ENCODE measurements at places on chromosomes 7 and 10. TPM values are rescaled to one million over a fixed set of nuclear protein-coding genes. Genes with fewer than 3 reads are reported as not detected.

- DNase-seq: no peak
Observed at GRCh38 chr7:80957226-80957777, 38.5 kb upstream of the SEMA3C start.

DNA sequence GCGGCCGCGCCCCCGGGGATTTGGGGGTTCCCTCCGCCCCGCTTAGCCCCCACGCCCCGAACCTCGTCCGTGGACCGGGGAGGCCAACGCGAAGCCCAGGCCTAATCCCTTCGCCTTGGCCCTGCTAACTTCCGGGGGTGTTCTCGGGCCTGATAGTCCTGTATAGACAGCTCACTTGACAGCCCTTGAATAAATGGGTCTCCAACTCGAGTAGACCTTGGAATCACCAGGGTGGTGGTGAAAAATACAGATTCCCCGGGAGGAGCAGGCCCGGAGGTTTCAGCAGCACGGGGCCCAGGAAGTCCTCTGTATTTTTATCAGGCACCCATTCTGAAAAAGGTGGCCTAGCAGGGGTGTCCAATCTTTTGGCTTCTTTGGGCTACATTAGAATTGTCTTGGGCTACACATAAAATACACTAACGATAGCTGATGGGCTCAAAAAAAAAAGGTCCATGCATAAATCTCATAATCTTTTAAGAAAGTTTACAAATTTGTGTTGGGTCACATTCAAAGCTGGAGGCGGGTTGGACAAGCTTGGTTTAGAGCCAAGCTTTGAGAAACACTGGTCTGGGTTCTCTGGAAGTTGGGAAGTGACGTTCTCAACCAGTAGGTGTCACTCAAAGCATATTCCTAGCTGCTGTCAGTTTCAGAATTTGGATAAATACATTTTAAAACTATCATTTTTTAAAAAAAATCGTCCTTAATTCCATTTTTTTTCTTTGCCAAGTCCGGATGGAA lies 221.7 kb downstream of the PHTF2 start:
- DNase-seq: peak; percentile 70

DNA sequence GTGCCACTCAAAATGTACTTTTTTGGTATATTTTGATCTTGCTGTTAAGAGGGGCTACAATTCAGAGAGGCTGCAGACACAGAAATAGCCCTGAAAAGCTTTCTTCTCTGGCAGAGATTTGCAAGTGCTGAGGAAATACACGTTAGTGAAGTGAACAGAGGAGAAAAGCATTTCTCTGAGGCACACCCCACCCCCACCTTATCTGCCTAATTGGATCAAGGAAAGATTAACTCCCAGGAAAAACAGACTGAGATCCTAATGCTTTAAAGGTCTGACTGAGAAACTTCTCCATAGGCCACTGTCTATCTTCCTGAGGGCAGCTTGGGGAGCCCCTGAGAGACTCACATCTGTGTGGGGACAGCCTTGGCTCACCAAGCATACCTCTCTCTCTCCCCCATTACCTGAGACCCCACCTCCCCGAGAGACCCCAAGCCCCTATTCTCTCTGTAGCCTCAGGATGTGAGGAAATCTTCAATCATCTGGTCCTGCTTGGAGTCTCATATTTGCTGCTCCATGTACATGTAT lies 14.8 kb upstream of the AKR1C3 start:
- no peak for DNase-seq

GRCh38 chr7:138979226-138979979 lies 1.8 kb downstream of the KIAA1549 start:
- no peak for DNase-seq

Gene DNAJC12
- 53.7 TPM for total RNA-seq

GRCh38 chr7:68441645-68442044 lies 1156.6 kb upstream of the AUTS2 start:
- DNase-seq: no peak

DNA sequence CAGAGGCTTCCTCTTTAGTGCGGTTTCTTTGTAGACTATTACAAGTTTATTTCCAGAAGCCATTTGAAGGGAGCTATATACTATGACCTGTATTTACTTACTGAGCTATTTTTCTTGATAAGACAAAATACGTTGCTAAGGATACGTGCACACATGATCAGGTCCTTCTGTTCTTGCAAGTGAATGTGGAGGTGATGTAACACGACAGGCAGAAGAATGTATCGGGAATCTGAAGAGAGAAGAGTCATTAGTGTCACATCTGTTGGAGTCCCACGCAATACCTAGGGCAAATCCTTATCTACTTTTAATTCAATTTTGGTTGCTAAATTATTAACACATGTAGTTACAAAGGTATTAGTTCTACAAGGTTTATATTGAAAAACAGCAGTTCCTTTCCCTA lies 284.6 kb upstream of the IMMP2L start:
- no peak for DNase-seq

GRCh38 chr10:133358162-133358924 lies 524 bp upstream of the FUOM start:
- no peak for DNase-seq

DNA sequence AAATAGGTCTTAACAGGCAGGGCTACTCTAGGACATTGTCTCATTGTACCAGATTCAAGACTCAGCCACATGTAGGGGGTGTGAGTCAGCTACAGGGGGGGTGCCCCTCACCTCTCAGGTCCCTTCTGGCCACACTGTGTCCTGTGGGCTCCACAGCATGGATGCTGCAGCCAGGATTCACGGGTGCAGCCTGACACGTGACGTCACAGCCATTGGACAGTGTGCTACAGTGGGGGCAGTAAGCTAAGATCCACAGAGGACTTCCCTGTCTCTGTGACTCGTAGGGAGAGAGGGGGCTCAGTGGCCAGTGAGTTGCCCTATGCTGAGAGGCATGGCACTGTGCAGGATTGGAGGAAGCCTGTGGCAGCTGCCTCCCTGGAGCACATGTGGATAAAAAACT lies 77.9 kb downstream of the TMEM178B start:
- DNase-seq: no peak

DNA sequence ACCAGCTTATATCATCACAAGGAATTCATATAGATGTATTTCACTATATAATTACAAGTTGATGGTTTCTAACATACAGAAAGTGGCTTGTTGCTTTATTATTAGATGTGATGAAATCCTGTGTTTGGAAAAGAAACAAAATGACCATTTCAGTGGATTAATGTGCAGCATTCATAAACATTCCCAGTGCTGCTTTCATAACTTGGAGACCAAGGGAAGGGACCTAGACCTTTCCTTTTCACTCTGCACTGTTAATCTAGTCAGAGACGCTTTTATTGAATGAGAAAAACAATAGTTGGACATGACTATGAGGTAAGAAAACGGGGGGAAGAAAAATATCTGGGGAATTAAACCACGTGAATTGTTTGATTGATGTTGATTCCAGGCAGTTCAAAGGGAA lies 160.0 kb downstream of the HDAC9 start:
- no peak for DNase-seq

- no peak for DNase-seq
Observed at GRCh38 chr7:155959894-155960293, 147.6 kb upstream of the SHH start.

DNA sequence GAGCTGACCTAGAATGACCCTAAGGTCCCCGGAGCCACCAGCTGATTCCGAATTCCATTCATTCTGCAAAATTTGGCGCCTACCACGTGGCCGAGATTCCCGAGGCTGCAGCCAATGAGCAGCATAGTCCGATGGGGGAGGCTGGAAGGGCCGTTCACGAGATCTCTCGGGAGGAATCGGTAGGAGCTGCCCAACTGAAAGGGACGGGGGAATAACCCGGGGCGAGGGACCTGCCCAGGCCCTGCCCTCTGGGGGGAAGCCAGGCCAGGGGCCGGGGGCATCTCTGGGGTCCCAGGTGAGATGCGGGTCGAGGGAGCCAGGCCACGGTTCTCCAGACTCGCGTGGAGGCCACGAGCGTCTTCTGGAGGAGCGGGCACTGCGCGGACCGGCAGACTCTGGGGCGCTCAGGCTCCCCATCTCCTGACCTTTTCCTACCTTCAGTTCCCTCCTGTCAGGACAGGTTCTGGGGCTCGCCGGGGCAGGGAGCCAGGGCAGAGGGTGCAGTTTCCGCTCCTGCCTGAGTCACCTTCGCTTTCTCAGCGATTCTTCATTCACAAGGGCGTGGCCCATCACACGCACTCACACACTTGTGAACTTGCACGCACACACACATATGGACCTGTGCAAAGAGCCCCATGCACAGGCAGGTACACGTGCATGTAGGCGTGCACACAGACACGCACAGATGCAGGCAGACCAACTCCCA lies 173.4 kb downstream of the RNF216 start:
- DNase-seq: no peak

GRCh38 chr10:97332591-97333350 lies 1.8 kb downstream of the FRAT2 start:
- DNase-seq: peak; percentile 70

Gene PPP3CB
- total RNA-seq: 17.1 TPM

Gene OR2A1
- total RNA-seq: not detected

GRCh38 chr7:41206267-41206666 lies 496.6 kb downstream of the INHBA start:
- DNase-seq: no peak

Gene FMC1
- 13.5 TPM for total RNA-seq

- no peak for DNase-seq
Observed at GRCh38 chr7:158976468-158976848, 120.1 kb downstream of the DYNC2I1 start.

DNA sequence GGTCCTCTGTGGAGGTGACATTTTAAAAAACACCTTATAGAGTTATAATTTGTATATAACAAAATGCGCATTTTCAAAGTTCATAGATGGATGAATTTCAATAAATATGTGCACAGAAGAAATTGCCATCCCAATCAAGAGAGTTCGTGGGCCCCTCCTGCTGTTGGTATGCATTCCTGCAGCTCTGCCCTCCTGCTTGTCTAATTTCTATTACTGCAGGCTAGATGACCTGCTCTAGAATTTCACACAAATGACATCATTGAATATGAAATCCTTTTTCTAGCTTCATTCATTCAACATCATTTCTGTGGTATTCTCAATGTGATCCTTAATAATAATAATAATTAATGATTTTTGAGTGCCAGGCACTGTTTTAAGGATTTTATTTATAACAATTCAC lies 348.2 kb downstream of the SDK1 start:
- peak; percentile 1 for DNase-seq

DNA sequence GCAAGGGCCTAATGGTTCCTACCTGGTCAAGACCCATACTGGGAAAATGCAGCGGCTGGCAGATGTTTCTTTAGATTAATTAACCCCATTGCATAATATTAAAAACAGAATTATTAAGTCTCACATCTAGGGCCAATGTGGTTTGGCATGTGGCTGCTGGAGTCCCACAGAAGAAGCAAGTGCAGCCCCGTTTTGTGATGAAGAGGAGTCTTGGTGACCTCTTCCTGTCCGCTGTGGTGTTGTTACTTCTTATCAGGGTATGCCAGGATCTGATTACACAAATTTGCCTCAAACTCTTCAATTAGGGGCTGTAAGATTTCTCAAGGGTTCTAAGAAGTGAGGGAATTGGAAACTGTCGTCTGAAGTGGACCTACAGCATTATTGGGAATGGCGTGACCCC lies 240.3 kb downstream of the SEC23IP start:
- no peak for DNase-seq

Gene ITPRID1
- not detected for total RNA-seq

GRCh38 chr10:44972874-44973306 lies 5.7 kb downstream of the DEPP1 start:
- no peak for DNase-seq

DNA sequence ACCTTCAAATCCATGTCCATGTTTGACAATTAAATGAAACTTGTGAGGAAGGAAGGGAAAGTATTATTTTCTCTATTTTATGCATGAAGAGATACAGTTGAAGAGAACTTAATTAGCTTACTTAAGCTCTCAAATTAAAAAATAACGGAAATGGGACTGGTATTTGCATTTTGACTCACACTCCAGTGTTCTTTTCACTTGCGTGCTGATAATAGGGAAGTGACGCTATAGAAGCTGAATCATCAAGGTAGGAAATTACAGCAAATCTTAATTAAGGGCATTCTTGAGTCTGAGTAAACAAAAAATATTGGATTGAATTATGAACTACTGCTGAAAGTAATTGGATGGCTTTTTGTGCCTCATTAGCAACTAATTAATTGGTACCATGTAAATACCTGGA lies 44.0 kb upstream of the NPVF start:
- DNase-seq: no peak

GRCh38 chr10:58775960-58776567 lies 263.4 kb downstream of the BICC1 start:
- no peak for DNase-seq

Gene SYT15B
- total RNA-seq: 0.07 TPM

DNA sequence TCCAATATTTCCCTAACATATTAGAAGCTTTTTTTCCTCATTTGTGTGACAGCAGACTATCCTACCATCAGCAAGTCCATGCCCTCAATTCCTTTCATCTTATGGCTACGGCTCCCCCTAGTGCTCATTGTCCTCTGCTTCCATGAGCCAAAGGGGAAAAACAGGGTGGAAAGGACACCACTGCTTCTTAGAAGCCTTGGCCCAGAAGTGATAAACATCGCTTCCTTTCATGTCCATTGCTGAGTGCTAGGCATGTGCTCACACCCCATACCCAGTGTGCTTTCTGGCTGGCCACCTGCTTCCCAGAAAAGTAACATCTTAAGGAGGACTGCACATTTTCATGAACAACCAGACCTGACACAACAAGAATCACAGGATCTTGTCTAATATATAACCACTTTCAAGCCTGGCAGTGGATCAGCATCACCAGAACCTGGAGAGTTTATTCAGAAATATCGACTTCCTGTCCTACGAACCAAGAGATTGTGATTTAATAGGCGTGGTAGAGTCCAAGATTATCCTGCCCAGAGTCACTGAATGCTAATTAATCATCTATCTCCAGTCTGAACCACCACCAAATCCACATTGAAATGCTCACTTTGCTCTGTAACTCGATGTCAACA lies 650.5 kb upstream of the SORCS1 start:
- peak; percentile 76 for DNase-seq

GRCh38 chr10:28676326-28676967 lies 874 bp upstream of the BAMBI start:
- no peak for DNase-seq

DNA sequence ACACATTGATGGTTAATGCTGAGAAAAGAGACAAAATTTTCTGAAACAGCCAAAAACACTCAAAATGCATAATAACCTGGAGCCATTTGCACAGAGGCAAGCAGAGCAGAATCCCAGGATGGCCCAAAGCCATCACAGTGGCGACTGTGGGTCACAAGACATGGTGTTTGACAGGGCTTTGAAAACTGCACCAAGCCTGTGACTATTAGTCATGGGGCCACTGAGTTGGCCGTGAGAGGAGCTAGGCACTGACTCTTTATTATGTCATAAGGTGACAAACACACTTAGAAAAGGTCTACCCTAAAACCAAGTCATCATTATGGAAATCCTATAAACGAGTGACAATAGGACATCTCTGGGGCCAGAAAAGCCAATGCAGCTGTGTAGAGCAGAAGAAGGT lies 23.9 kb downstream of the DRGX start:
- no peak for DNase-seq

Gene GIMAP5
- not detected for total RNA-seq

Gene SEMA3A
- total RNA-seq: 73.9 TPM

Gene GRID2IP
- total RNA-seq: not detected
